ENCODE measurements at places on chromosomes 11 and 22. TPM values are rescaled to one million over a fixed set of nuclear protein-coding genes. Genes with fewer than 3 reads are reported as not detected.

LMNTD2 gene
- total RNA-seq = 12.9 TPM

RAB3IL1 gene
- 11.5 TPM for total RNA-seq

GAL gene
- 3.4 TPM for total RNA-seq

LINC01488 gene
- total RNA-seq = not detected

GRCh38 chr11:6319704-6320410, 444 bp downstream of the CAVIN3 start:
- H3K36me3 ChIP-seq = no peaks in the 10 kb centered on the region
- H3K4me1 ChIP-seq = peaks cover 69% of the 10 kb centered on the region
- peak overlapping the region; percentile 98 for H3K27ac ChIP-seq
- peak; percentile 86 for DNase-seq

DNA sequence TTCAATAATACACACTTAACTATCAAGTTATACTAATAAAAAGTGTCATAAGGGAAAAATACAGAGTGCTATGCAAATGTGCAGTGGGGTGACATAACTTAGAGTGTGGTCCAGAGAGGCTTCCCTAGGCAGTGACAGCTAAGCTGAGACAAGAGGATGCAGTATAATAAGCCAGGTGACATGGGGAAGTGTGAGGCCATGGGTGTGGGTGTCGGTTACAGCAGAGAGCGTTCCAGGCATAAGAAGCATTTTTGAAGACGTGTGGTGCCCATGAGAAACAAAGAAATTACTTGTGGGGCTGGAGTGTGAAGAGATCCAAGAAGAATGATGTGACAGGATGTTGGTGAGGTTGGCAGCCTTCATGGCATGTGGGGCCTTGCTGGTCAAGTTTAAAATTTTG, 78.1 kb upstream of the PICALM start:
- no peak overlapping the region for H3K4me3 ChIP-seq
- no peak for DNase-seq
- H3K27me3 ChIP-seq = no peaks in the 10 kb centered on the region
- H3K4me1 ChIP-seq = peaks cover 42% of the 10 kb centered on the region
- no peak overlapping the region for H3K27ac ChIP-seq
- H3K36me3 ChIP-seq = no peaks in the 10 kb centered on the region
